ENCODE measurements at places on chromosomes 1 and 21. TPM values are rescaled to one million over a fixed set of nuclear protein-coding genes. Genes with fewer than 3 reads are reported as not detected.

The ADORA1 gene
- total RNA-seq, result 3.3 TPM

The LRRIQ3 gene
- not detected for total RNA-seq

The SLC45A1 gene
- total RNA-seq, result 3.4 TPM

DNA sequence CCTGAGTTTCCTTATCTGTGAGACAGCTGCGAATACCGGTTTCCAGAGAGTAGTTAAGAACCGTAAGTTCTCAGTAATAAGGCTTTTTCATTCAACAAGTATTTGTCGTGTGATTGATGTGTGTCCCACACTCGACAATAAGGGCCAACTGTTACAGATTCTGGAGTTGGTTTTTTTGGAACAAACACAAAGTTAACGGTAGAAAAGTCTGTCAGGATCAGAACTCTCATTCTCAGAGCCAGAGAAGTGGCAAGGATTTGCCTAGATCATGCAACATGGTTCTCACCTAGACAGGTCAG lies 837 bp downstream of the NUDC start:
- DNase-seq, result no peak

DNA sequence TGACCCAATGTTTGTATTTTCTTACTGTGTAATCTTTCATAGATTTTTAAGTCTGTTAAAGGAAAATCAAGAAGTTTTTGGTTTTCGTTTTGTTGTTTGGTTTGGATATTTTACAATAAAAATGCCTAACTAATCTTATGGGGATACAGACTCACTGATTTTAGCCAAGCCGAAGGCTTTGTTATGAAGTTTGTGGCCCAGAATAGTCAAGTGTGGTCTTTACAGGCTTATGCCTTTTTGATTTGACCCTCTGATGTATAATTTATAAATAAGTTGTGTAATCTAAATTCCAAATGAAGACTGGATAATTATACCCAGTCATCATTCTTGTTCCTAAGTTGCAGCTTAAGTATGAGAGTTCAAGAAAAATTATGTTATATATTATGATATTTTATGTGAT lies 739.3 kb downstream of the ADGRL2 start:
- DNase-seq, result no peak

DNA sequence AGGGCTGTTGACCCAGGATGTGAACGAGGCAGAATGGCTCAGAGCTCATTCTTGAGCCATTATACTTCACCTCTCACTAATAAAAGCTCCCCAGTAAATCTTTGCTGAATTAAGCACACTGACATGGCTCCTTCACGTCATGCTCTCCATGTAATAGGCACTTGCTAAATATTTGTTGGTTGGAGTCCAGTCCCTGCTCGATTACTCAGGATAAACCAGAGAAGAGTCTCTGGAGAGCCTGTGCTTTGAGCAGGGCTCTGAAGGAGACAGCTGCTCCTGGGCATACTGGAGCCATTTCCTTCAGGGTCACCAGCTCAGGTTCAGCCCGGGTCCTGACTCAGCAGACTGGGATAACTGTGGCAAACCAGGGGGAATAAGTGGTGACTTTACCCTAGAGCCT lies 46.9 kb downstream of the HLX start:
- DNase-seq, result no peak

GRCh38 chr1:204859861-204860267 lies 10.8 kb upstream of the NFASC start:
- DNase-seq, result no peak

- no peak for DNase-seq
Observed at GRCh38 chr1:171585715-171586114, 36.3 kb upstream of the MYOCOS start.

GRCh38 chr1:102084771-102085535 lies 88.2 kb upstream of the OLFM3 start:
- DNase-seq, result no peak

DNA sequence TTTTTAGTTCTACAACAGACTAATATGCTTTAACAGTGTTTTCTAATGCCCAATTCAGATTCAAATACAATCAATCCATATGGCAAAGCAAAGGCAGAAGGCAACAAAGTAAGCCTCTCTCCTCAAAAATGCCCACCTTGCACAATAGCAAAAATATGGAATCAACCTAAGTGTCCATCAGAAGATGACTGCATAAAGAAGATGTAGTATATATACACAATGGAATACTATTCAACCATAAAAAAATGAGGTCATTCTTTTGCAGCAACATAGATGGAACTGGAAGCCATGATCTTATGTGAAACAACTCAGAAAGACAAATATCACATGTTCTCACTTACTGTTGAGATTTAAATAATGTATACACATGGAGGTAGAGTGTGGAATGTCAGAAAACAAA lies 80.7 kb downstream of the EIF4G3 start:
- no peak for DNase-seq

- no peak for DNase-seq
Observed at GRCh38 chr1:224490549-224491537, 56.2 kb upstream of the WDR26 start.

GRCh38 chr1:14969006-14969405 lies 184.5 kb upstream of the TMEM51 start:
- no peak for DNase-seq

DNA sequence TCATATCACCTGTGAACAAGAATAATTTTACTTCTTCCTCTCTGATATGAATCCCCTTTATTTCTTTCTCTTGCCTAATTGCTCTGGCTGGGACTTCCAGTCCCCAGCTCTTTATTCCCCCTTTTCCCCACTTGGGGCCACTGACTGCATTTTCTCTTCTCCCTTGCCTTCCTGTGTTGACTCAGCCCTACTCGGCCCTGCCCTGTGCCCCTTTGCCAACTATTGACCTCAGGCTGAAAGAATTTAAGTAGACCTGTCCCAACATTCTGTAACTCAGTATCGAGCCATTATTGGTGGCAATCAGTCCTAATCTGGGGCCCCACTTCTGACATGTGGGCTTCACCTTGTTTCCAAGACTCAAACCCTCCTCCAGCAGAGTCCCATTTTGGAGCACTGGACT lies 60.6 kb upstream of the STUM start:
- no peak for DNase-seq

Data from lower leg skin (tissue), 4 donors.